ENCODE measurements at places on chromosomes 6 and 20. TPM values are rescaled to one million over a fixed set of nuclear protein-coding genes. Genes with fewer than 3 reads are reported as not detected.
A peak's percentile ranks its signal among the peaks of the same experiment; 100 is the strongest.

DEFB132 gene
- not detected for total RNA-seq

DNA sequence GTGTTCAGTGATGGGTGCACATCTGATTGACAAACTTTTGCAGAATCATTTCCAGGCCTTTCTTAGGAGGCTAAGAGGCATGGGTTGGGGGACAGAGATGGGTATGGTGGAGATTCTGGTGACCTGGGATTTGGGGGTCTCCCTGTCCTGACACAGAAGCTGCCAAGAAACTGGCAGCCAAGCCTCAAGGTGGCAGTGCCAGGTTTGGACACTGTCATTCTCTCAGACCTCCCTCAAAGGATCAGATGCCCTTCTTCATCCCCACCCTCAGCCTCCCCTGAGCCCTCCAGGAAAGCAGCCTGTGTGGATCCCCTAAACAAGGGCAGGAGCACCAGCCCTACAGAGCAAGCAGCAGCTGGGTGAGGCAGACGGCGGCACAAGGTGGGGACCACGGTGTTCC lies 18.1 kb upstream of the MAS1L start:
- H3K4me3 ChIP-seq = no peak overlapping the region
- DNase-seq = no peak
- no peaks in the 10 kb centered on the region for H3K4me1 ChIP-seq
- no peaks in the 10 kb centered on the region for H3K36me3 ChIP-seq
- H3K27ac ChIP-seq = no peak overlapping the region

AK9 gene
- 15.2 TPM for total RNA-seq

DNA sequence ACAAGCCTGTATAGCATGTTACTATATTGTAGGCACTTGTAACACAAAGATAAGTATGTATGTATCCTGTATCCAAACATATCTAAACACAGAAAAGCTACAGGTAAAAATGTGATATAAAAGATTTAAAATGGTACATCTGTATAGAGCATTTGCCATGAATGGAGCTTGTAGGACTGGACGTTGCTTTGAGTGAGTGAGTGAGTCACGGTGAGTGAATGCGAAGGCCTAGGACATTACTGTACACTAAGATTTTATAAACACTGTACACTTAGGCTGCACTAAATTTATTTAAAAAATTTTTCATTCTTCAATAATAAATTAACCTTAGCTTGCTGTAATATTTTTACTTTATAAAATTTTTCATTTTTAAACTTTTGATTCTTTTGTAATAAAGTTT lies 136.9 kb downstream of the NKAIN2 start:
- no peaks in the 10 kb centered on the region for H3K27me3 ChIP-seq
- H3K36me3 ChIP-seq = no peaks in the 10 kb centered on the region
- no peak for DNase-seq
- H3K27ac ChIP-seq = no peak overlapping the region
- H3K4me3 ChIP-seq = no peak overlapping the region

DNA sequence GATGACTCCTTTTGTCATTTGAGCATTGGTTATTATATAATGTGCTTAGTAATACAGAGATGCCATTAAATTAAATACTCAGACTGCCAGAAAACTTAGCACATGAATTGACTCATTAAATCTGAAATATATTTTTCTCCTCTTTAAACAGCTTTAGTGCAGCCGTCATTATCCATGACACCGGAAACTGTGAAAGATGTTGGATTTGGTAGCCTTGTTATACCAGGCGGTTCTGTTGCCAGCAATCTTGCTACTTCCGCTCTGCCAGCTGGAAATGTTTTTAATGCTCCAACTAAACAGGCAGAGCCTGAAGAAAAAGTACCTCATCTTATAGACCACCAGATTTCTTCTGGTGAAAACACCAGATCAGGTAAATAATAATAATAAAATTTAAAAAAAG lies 97.6 kb downstream of the SCAF8 start:
- H3K4me1 ChIP-seq = no peaks in the 10 kb centered on the region
- DNase-seq = no peak
- no peak overlapping the region for H3K27ac ChIP-seq
- H3K4me3 ChIP-seq = no peak overlapping the region
- H3K36me3 ChIP-seq = no peaks in the 10 kb centered on the region

GRCh38 chr6:116616737-116617053 lies 416 bp downstream of the RSPH4A start:
- no peak overlapping the region for H3K27ac ChIP-seq
- no peaks in the 10 kb centered on the region for H3K36me3 ChIP-seq
- peaks cover 8% of the 10 kb centered on the region for H3K27me3 ChIP-seq
- H3K4me3 ChIP-seq = peak overlapping the region; percentile 22

DNA sequence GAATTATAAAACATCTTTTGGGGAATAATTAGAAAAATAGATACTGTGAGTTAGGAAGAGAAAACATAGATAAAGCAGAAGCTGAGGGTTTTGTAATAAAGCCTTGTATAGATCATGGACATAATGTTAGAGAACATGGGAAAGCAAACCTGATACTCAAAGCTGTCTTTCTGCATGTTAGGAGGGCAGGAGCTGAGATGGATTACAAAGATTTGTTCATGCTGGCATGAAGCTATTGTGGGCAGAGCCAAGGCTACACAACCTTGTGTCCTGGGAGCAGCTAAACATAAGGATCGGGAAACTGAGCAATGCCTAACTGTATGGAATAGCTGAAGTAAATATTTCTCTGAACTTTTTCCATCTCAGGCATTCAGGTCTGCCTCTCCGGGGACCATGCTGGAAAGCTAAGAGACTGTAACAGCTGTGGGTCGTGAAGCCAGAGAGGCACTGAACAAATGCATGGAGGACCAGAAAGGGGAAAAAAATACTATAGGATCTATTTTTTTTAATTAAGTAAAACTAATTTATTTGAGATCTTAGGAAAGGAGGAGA lies 28.2 kb upstream of the CNKSR3 start:
- peaks cover 25% of the 10 kb centered on the region for H3K4me1 ChIP-seq
- no peaks in the 10 kb centered on the region for H3K27me3 ChIP-seq
- no peak overlapping the region for H3K4me3 ChIP-seq
- no peak for DNase-seq
- peak overlapping the region; percentile 88 for H3K27ac ChIP-seq
- no peaks in the 10 kb centered on the region for H3K36me3 ChIP-seq

DNA sequence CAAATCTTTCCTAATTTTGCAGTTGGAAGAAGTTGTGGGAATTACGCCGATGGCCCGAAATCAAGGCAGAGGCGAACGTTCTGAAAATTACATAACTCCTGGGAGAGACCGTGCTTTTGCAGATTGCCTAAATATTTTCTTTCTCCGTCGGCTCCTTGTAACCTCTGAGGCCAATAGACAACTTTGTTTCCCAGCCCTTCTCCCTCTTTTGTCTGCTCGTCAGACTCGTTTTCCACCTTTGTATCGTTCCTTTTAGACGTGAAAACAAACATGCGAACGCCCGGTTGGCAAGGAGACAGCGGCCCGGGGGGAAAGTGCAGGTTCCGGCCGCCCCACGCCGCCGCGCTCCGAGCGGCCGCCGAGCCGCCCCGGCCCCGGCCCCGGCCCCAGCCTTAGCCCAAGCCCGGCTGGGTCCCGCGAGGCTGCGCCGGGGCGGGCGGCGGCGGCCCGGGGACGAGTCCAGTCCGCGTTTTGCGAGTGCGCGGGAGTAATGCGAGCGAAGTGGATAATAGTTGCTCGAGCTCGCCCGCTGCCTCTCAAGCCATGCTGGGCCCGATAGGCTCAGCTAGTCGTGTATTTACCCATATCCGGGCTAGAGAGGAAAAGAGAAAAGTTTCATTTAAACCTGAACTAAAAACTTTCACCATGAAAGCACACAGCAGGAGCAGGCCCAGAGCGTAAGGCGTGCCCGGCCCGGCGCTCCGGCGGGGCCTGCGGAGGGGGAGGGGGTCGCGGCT lies at the start of gene ARID1B:
Gene ARID1B (plus strand): TSS at position 539 of the 737 bp plus-strand sequence. CDS start 303 bp downstream, outside the sequence.
- no peaks in the 10 kb centered on the region for H3K27me3 ChIP-seq
- H3K4me3 ChIP-seq = peak within 1 kb of the TSS; percentile 88
- DNase-seq = peak; percentile 88
- no peaks in the 10 kb centered on the region for H3K36me3 ChIP-seq
- peaks cover 25% of the 10 kb centered on the region for H3K4me1 ChIP-seq
- peak within 1 kb of the TSS; percentile 99 for H3K27ac ChIP-seq

FUT9 gene
- total RNA-seq = 1.0 TPM

DNA sequence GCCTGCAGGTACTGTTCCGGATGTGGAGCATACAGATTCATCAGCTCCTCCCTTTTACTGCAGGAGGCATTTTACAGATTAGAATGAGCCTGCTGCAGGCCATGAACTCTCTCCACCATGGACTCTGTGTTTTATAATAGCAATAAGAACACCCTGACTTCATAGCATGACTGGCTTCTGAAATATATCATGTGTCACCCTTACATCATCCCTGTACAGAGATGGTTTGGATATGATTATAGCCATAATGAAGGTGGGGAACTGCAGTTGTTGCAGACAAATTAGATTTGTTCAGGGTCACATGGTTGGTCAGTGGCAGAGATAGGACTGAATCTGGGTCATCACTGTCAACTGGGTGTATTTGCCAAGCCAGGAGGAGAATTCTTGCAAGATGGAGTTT lies 100.7 kb downstream of the FOXO3 start:
- peaks cover 9% of the 10 kb centered on the region for H3K4me1 ChIP-seq
- no peak overlapping the region for H3K27ac ChIP-seq
- H3K4me3 ChIP-seq = no peak overlapping the region
- H3K27me3 ChIP-seq = no peaks in the 10 kb centered on the region

DNA sequence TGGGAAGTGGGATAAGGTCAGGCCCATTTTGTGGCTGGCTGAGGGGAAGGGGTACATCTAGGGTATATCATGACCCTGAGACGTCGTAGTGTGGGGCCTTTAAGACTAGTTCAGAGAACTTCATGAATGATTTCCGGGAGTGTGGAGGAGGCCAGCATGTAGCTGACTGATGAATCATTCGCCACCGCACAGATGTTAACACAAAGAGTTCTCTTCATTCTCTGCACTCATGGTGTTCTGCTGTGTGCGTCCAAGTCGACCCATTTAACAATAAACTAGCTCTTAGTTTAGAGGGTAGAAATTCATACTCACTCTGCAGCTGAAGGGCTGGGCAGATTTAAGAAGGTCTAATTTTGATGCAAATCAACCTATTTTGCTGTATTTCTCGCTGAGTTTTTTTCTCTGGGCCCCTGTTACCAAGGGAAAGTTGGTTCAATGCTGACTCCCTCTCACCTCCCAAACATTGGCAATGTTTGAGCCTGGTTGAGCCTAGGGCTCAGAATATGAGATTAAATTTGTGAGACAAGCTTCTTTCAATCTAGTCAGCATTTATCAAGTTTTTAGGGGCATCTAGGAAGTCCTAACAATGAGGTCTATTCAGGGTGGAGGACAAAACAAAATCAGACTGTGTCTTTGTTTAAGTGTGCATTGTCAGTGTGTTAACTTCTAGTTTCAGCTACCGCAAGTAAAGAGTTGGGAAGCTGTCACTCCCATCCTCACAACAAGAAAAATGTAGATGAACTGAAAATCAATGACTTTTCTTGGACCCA lies 106.8 kb upstream of the CBLN4 start:
- no peaks in the 10 kb centered on the region for H3K4me1 ChIP-seq
- no peaks in the 10 kb centered on the region for H3K36me3 ChIP-seq
- H3K27me3 ChIP-seq = no peaks in the 10 kb centered on the region
- H3K27ac ChIP-seq = no peak overlapping the region
- H3K4me3 ChIP-seq = no peak overlapping the region

DPPA5 gene
- not detected for total RNA-seq

- peak; percentile 16 for DNase-seq
- no peaks in the 10 kb centered on the region for H3K27me3 ChIP-seq
- H3K27ac ChIP-seq = peak overlapping the region; percentile 7
These were observed 62.8 kb downstream of the FILIP1 start for GRCh38 chr6:75430631-75431325.

GRCh38 chr6:21270636-21271201 lies 322.8 kb upstream of the SOX4 start:
- H3K4me1 ChIP-seq = no peaks in the 10 kb centered on the region
- H3K36me3 ChIP-seq = no peaks in the 10 kb centered on the region
- H3K4me3 ChIP-seq = no peak overlapping the region
- DNase-seq = no peak
- no peak overlapping the region for H3K27ac ChIP-seq
- no peaks in the 10 kb centered on the region for H3K27me3 ChIP-seq

DNA sequence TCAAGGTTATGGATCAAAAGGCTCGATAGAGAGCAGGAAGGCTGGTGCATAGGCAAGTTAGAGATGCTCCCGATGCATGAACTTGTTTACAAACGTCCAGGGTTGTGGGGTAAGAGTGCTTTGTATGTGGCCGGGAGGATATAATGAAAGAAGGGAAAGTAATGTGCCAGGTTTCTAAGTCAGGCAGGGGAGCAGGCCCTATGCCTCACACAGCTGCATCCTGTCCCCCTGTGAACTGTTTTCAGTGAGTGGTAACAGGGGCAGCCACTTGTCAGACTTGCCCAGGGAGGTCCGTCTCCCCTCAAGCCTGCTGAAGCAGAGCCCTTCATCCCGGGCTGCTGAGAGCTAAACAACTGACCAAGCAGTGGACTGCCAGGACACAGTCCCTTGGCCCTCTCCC lies 19.4 kb downstream of the KCNK5 start:
- peaks cover 62% of the 10 kb centered on the region for H3K4me1 ChIP-seq
- no peaks in the 10 kb centered on the region for H3K27me3 ChIP-seq
- H3K36me3 ChIP-seq = no peaks in the 10 kb centered on the region
- H3K4me3 ChIP-seq = no peak overlapping the region
- peak overlapping the region; percentile 83 for H3K27ac ChIP-seq

GGTLC1 gene
- total RNA-seq = not detected

SALL4 gene
- 12.7 TPM for total RNA-seq

DNA sequence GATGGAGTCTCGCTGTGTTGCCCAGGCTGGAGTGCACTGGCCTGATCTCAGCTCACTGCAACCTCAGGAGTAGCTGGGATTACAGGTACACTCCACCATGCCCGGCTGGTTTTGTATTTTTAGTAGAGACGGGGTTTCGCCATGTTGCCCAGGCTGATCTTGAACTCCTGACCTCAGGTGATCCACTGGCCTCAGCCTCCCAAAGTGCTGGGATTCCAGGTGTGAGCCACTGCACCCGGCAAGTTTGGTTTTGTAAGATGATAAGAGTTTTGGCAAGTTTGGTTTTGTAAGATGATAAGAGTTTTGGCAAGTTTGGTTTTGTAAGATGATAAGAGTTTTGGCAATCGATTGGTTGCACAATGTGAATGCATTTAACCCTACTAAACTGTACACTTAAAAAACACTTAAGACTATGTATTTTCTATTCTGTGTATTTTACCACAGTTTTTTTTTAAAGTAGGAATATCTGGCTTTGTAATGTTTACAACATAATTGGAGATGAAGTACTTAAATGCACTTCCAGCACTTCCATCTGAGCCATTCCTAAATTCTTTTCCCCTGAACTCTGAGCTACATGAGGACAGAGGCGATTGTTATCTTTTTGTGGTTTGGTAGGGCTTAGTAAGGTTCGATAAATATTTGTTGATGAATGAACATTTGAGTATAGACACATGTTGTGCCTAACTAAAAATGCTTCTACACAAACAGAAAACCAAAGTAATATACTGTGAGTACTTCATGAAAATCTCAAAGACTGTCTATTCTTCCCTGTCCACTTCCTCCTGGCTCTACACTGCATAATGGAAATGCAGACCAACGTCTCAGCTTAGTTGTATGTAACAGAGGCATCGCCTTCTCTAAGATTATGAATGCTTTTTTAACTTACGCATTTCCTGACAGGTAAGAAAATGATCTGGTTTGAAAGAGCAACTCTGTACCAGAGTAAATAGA lies 18.8 kb downstream of the SAMHD1 start:
- H3K27ac ChIP-seq = no peak overlapping the region
- no peak for DNase-seq
- H3K4me1 ChIP-seq = peaks cover 6% of the 10 kb centered on the region
- H3K27me3 ChIP-seq = no peaks in the 10 kb centered on the region
- H3K4me3 ChIP-seq = no peak overlapping the region

All from hepatocyte (in vitro differentiated cells).